ENCODE measurements at places on chromosomes 6 and 20. TPM values are rescaled to one million over a fixed set of nuclear protein-coding genes. Genes with fewer than 3 reads are reported as not detected.

SPAG4 gene
- total RNA-seq, result 23.5 TPM

SLC12A5 gene
- 0.63 TPM for total RNA-seq

ERVFRD-1 gene
- not detected for total RNA-seq

IYD gene
- not detected for total RNA-seq

BFSP1 gene
- 2.8 TPM for total RNA-seq

MTFR2 gene
- total RNA-seq, result 1.5 TPM

TREM2 gene
- not detected for total RNA-seq

TMEM200A gene
- 1.4 TPM for total RNA-seq

ANKEF1 gene
- 2.4 TPM for total RNA-seq

MCCD1 gene
- total RNA-seq, result not detected

HTR1E gene
- not detected for total RNA-seq

CCM2L gene
- 13.1 TPM for total RNA-seq

SRSF3 gene
- 221 TPM for total RNA-seq

ADAM33 gene
- total RNA-seq, result not detected

ASF1A gene
- total RNA-seq, result 16.9 TPM

GPSM3 gene
- 4.2 TPM for total RNA-seq

TREM1 gene
- not detected for total RNA-seq

AGER gene
- 0.36 TPM for total RNA-seq

KIAA1755 gene
- 2.4 TPM for total RNA-seq

CASS4 gene
- total RNA-seq, result not detected

SLC25A27 gene
- total RNA-seq, result 1.1 TPM

ELOVL2 gene
- total RNA-seq, result not detected

LHFPL5 gene
- not detected for total RNA-seq

GGTLC1 gene
- total RNA-seq, result not detected

NFATC2 gene
- total RNA-seq, result 1.5 TPM

MPIG6B gene
- not detected for total RNA-seq

COX4I2 gene
- not detected for total RNA-seq

CRISP2 gene
- not detected for total RNA-seq

LRRN4 gene
- not detected for total RNA-seq

GHRH gene
- not detected for total RNA-seq

POU5F1 gene
- total RNA-seq, result not detected

SNX21 gene
- 19.0 TPM for total RNA-seq

LY6G6D gene
- total RNA-seq, result not detected
